Thoracic aorta (tissue), 2 donors: ENCODE measurements at places on chromosomes 2 and 18. TPM values are rescaled to one million over a fixed set of nuclear protein-coding genes. Genes with fewer than 3 reads are reported as not detected.

DNA sequence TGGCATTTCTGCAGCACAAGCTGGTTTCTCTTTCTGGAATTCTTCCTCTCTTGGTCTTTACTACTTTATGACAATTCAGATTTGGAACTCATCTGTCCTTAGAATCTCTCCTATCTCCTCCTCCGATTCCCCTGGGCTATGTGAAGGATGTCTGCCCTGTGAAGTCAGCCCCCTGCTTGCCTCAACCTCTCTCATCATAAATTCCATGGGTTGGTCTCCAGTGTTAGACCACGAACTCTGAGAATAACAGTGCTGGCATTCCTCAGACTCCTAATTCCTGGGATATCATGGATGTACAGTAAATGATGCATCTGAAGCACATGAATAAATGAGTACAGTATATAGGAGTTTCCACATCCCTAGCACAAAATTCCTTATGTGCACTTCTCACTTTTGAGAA lies 21.0 kb upstream of the CYRIA start:
- H3K4me1 ChIP-seq = no peaks in the 10 kb centered on the region
- no peak overlapping the region for H3K4me3 ChIP-seq
- DNase-seq = no peak
- no peaks in the 10 kb centered on the region for H3K27me3 ChIP-seq
- H3K36me3 ChIP-seq = no peaks in the 10 kb centered on the region

- H3K27me3 ChIP-seq = no peaks in the 10 kb centered on the region
- no peak overlapping the region for H3K27ac ChIP-seq
- H3K4me3 ChIP-seq = no peak overlapping the region
- DNase-seq = no peak
Measured at GRCh38 chr18:73881396-73881917, 266.2 kb downstream of the FBXO15 start.

DNA sequence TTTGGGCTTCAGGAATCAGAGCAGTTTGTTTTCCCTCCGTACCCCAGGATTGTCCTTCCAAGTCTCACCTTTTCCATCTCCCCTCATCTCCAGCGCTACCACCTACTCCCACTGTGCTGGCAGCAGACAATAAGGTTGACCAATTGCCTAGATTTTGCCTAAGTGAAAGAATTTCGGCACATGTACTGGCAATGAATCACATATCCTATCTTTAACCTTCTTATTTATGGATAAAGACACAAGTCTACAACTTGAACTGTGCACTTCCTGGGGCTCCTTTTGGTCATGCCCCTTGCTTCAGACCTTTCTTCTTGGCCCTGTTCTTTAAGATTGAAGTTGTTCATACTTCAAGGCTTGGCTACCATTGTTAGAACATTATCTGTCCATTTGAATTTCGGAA lies 71.4 kb downstream of the KCMF1 start:
- H3K4me3 ChIP-seq = no peak overlapping the region
- H3K27me3 ChIP-seq = no peaks in the 10 kb centered on the region
- H3K36me3 ChIP-seq = peaks cover 20% of the 10 kb centered on the region
- peaks cover 4% of the 10 kb centered on the region for H3K4me1 ChIP-seq

The COL3A1 gene
- 734 TPM for total RNA-seq
